ENCODE measurements at places on chromosomes 6 and 20. TPM values are rescaled to one million over a fixed set of nuclear protein-coding genes. Genes with fewer than 3 reads are reported as not detected.

UBD gene
- total RNA-seq, result not detected

FOXS1 gene
- 1.6 TPM for total RNA-seq

OTOR gene
- not detected for total RNA-seq

ACTR5 gene
- 3.1 TPM for total RNA-seq

ECT2L gene
- total RNA-seq, result 1.6 TPM

CRISP2 gene
- not detected for total RNA-seq

FAM83C gene
- not detected for total RNA-seq

RIPPLY2 gene
- not detected for total RNA-seq

PACRG gene
- total RNA-seq, result 10.5 TPM

GPX5 gene
- total RNA-seq, result not detected

OPRM1 gene
- not detected for total RNA-seq

COL9A1 gene
- total RNA-seq, result 0.08 TPM

TSPO2 gene
- not detected for total RNA-seq

DNAH8 gene
- 0.03 TPM for total RNA-seq

CTSA gene
- total RNA-seq, result 116 TPM

PRICKLE4 gene
- 0.88 TPM for total RNA-seq

KCNB1 gene
- 0.77 TPM for total RNA-seq

GRM1 gene
- 6.7 TPM for total RNA-seq

FRMD1 gene
- 0.16 TPM for total RNA-seq

POU3F2 gene
- not detected for total RNA-seq

DEFB126 gene
- total RNA-seq, result not detected

RBBP9 gene
- total RNA-seq, result 5.6 TPM

OR2H2 gene
- not detected for total RNA-seq

SEMG1 gene
- not detected for total RNA-seq

PLEKHG1 gene
- 7.4 TPM for total RNA-seq

RNF39 gene
- not detected for total RNA-seq

SLC16A10 gene
- total RNA-seq, result 4.5 TPM

SLC17A1 gene
- not detected for total RNA-seq

SRMS gene
- not detected for total RNA-seq

MOG gene
- total RNA-seq, result 14.7 TPM

MTO1 gene
- 30.4 TPM for total RNA-seq

DDX43 gene
- total RNA-seq, result 0.41 TPM

C20orf141 gene
- total RNA-seq, result not detected

CDH4 gene
- 0.05 TPM for total RNA-seq

EEF1A2 gene
- total RNA-seq, result 1,286 TPM

UST gene
- total RNA-seq, result 3.3 TPM

VSTM2L gene
- 50.3 TPM for total RNA-seq

FRK gene
- 11.2 TPM for total RNA-seq

NUP153 gene
- total RNA-seq, result 24.1 TPM

SNAP25 gene
- 0.22 TPM for total RNA-seq

SLC13A3 gene
- total RNA-seq, result 0.30 TPM

DEFB129 gene
- total RNA-seq, result not detected

Measured in left ventricle myocardium inferior (tissue), 1 donor.